ENCODE measurements at places on chromosomes 12 and 14. TPM values are rescaled to one million over a fixed set of nuclear protein-coding genes. Genes with fewer than 3 reads are reported as not detected.

Gene RBM25
- 51.0 TPM for total RNA-seq

Gene CMA1
- not detected for total RNA-seq

Gene P2RX2
- total RNA-seq, result not detected

Gene TEX22
- total RNA-seq, result 0.41 TPM

Gene TTC8
- 9.4 TPM for total RNA-seq

Gene SSPN
- total RNA-seq, result 4.1 TPM

Gene CIPC
- 44.8 TPM for total RNA-seq

Gene SPTB
- total RNA-seq, result 16.7 TPM
